Diencephalon (tissue), 1 donor: ENCODE measurements at places on chromosomes 5 and 9. TPM values are rescaled to one million over a fixed set of nuclear protein-coding genes. Genes with fewer than 3 reads are reported as not detected.

The FCN2 gene
- total RNA-seq, result not detected

The LCP2 gene
- total RNA-seq, result 2.5 TPM

The FGF1 gene
- 22.4 TPM for total RNA-seq

The IFNA21 gene
- not detected for total RNA-seq

The KIAA1958 gene
- total RNA-seq, result 17.1 TPM

The SPINK6 gene
- not detected for total RNA-seq

The LCN9 gene
- total RNA-seq, result not detected

The RELL2 gene
- 18.9 TPM for total RNA-seq

The ARL14EPL gene
- not detected for total RNA-seq

The DPP7 gene
- 38.8 TPM for total RNA-seq

The OR2V1 gene
- total RNA-seq, result not detected

The S1PR3 gene
- total RNA-seq, result 8.3 TPM

The PCDHB16 gene
- total RNA-seq, result 5.8 TPM

The SLC28A3 gene
- total RNA-seq, result 0.23 TPM

The C9 gene
- not detected for total RNA-seq

The PTGER4 gene
- 5.5 TPM for total RNA-seq

The TAF1L gene
- under 0.01 TPM for total RNA-seq

The SKP1 gene
- total RNA-seq, result 266 TPM

The SLC22A4 gene
- total RNA-seq, result 2.5 TPM
